ENCODE measurements at places on chromosomes 11 and 22.

GRCh38 chr11:12280199-12280837, 97.1 kb upstream of the PARVA start:
- no peak for DNase-seq

GRCh38 chr22:32476281-32477195, 1.9 kb downstream of the FBXO7 start:
- DNase-seq = no peak

- DNase-seq = no peak
Measured at GRCh38 chr11:14835496-14836492, 56.2 kb downstream of the CYP2R1 start.

GRCh38 chr11:74647404-74647803, 55.0 kb downstream of the POLD3 start:
- no peak for DNase-seq
